ENCODE measurements at places on chromosomes 6 and 20.

- no peak for DNase-seq
Observed at GRCh38 chr6:20702366-20702765, 168.1 kb downstream of the CDKAL1 start.

DNA sequence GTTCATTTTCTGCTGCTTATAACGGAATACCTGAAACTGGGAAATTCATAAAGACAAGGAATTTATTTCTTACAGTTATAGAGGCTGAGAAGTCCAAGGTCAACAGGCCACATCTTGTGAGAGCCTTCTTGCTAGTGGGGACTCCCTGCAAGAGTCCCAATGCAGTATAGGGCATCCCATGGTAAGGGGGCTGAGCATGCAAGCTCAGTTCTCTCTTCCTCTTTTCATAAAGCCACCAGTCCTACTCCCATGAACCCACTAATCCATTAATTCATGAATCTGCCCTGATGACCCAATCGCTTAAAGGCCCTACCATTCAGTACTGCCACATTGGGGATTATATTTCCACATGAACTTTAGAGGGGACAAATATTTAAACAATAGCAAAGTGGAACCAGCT is 26.5 kb downstream of the CYB5R4 start:
- no peak for DNase-seq

- DNase-seq = no peak
Observed at GRCh38 chr20:48748556-48748955, 79.2 kb downstream of the PREX1 start.

DNA sequence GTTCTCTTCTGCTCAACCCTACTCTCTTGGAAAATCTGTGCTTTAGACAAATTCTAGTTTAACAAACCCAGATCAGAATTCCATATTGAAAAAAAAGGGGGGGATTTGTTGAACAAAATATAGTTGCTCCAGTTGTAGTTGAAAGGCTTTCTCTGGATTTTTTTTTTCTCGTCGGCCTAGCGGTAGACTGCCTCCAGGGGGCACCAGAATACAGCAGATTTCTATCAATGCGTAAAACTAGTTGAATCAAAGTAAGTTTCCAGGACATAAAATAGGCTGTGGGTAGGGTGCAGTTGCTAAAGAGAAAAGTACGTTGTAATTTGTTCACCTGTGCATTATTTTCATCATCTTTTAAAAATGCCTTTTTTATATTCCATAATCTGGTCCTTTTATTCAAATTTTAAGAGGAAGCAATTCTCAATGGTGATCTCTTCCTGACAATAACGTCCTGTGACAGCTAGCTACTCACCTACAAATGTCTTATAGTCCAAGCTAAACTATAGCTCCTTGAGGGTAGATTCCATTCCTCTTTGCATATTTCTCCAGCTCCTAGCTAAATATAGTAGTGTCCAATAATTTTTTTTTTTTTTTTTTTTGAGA is 105.4 kb downstream of the PERP start:
- peak; percentile 50 for DNase-seq

- DNase-seq = peak; percentile 10
Observed at GRCh38 chr20:58891718-58892140, 39.2 kb downstream of the GNAS start.

DNA sequence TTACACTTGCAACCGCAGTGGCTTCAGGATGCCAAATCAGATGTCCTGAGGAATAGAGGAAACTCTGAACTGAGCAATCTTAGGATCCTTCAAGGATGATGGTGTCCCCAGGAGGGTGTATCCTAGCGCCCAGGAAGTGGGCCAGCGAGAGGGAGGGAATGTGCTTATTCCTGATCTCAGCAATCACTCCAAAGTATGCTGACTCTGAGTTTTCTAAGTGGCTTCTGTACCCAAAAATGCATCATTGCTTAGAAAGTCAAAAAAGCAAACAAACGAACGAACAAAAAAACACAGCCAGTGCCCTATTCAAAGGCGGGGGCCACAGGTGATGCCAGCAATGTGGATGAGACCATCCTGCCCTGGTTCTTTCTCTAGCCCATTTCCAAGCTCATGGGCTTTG is 230.6 kb downstream of the NRN1 start:
- DNase-seq = no peak

DNA sequence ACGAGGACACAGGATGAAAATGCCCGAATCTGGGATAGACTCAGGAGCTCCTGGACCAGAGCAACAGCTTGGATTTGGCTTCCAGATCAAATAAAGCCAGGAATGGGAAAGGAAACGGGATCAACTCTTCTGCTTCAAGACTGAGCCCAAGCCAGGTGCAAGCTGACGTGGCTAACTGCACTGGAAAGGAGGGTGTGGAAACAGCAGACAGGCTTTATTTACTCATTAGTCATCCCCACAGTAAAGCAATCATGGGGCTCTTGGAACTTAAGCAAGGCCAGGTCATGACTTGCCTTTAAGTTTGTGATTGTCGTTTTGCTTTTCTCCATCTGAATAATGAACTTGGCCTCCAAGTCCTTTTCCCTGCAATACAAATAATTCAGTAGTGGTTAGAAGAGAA is 45.2 kb downstream of the KIF16B start:
- DNase-seq = no peak

- DNase-seq = no peak
Observed at GRCh38 chr20:16265334-16265733, 307.9 kb downstream of the KIF16B start.

- DNase-seq = no peak
Observed at GRCh38 chr6:136956590-136957544, 34.8 kb downstream of the SLC35D3 start.

DNA sequence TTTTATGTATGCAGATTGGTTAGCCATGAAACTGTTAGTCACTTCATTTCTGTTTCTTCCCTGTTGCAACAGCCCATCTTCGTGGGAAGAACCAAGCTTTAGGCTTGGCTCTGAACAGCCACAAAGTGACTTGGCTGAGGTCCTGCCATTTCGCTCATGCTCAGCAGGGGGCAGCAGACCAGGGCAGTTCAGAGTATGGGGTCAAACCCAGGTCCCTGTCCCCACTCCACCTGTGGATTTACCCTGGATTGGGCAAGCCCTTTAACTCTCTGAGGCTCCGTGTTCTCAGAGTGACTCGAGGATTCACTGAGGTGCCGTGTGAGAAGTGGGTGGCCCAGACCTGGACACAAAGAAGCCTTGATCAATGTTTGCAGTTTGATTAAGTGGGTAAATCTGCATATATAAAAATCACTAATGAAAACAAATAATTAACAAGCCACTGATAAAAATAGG is 19.8 kb upstream of the MAP1LC3A start:
- DNase-seq = no peak

GRCh38 chr6:30396833-30397479 is 52.0 kb downstream of the RPP21 start:
- DNase-seq = peak; percentile 85

DNA sequence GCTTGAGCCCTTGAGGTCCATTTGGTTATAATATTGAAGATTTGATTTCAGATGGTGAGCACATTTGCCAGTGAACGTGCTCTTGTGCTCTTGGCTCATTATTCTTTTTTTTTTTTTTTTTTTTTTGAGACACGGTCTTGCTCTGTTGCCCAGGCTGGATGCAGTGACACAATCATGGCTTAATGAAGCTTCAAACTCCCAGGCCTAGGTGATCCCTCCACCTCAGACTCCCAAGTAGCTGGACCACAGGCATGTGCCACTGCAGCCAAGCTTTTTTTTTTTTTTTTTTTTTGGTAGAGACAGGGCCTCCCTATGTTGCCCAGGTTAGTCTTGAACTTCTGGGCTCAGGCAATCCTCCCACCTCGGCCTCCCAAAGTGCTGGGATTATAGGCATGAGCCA is 176.2 kb downstream of the KLHL32 start:
- no peak for DNase-seq

GRCh38 chr20:18224968-18225568 is 63.3 kb upstream of the ZNF133 start:
- DNase-seq = no peak

DNA sequence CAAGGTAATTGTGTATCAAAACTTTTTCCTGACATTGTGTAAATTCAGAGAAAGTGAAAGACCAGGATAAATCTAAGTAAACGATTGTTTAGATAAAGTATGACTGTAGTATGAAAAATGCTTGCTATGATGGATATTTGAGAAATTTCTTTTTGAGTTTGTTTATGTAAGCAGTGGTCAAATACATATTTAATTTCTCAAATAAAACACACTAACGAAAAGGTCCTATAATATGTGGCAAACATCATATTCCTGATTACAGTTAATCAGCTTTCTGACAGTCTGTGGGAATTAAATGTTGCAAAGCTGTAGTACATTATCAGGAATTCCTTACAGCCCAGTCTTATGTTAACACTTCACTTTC is 636.9 kb downstream of the MMUT start:
- DNase-seq = no peak

GRCh38 chr20:10670501-10671220 is 3.1 kb downstream of the JAG1 start:
- DNase-seq = no peak

DNA sequence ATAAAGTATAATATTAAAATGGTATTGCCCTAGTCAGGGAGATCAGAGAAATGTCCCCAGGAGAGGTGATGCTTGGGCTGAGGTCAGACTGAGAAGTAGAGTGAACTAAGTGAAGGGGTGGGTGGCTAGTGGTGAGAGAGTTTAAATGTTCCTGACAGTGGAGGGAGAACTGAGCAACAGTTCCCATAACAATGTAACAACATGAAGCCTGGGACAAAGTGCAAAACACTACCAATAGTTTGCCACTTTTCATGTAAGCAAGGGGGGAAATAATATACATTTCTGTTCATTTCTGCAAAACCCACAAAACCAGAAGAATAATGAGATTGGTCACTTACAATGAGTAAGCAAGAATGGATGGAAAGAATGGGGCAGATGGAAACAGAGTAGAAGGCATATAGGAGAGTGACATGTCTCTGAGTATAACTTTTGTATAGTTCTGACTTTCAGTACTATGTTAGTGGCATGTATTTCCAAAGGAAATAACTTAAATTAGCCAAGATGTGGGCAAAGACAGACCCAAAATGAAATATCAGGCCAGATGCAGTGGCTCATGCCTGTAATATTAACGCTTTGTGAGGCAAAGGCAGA is 13.3 kb upstream of the FAXC start:
- DNase-seq = no peak

GRCh38 chr20:57698116-57698866 is 11.5 kb downstream of the PMEPA1 start:
- no peak for DNase-seq

DNA sequence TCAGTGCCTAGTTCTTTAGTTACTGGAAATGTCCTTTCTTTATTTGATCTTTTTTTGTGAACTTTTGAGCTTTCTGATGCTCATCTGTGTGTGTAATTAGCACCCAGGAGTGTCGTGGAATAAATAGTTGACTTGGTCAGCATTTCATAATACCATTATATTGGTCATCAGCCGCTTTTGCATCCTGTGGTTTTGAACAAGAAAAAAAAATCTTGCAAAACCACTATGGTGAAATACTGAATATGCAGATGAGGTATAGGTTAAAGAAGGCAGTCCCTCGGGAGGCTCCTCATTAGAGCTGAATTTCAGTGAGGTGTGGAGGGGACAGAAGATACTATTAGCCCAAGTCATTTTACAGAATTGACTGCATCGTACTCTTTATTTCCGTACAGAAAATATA is 90.1 kb downstream of the FOXO3 start:
- no peak for DNase-seq

GRCh38 chr6:48109944-48110343 is 1.1 kb downstream of the PTCHD4 start:
- DNase-seq = no peak

DNA sequence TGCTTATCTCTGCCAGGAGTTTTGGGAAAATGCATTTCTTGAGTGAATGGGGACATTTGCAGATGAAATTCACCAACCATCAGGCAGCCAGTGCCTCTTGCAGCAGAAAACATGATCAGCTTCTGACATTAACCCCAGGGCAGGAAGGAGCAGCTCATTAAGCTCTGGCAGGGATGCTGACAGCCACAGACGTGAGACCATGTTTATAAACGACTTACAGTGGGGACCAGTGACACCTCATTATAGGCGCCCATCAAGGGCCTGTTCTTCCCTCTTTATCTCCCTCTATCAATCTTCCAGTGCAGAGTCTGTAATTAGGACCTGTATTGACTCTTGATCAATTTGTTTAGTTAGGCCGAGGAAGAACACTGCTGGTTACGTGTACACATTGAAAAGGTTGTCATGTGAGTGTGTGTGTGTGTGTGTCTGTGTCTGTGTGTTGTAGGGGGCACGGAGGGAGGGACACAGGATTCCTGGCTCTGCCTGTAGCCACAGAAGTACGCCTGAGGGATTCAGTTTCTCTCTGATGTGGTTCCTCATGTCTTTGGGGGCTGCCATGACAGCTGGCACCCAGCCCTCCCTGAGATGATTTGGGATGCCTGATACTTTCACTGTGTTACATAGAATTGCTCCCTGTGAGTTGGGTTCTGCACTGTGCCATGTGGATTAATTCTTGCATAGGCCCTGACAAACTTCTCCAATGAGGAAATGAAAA is 428.4 kb upstream of the CHD6 start:
- DNase-seq = no peak

- DNase-seq = peak; percentile 71
Observed at GRCh38 chr6:33208091-33208967, at the start of gene RING1. Gene RING1, plus strand, starts transcription at chr6:33208500. Its CDS starts 323 bp downstream, at chr6:33208823.

GRCh38 chr6:111806165-111806547 is 67.1 kb downstream of the FYN start:
- no peak for DNase-seq

DNA sequence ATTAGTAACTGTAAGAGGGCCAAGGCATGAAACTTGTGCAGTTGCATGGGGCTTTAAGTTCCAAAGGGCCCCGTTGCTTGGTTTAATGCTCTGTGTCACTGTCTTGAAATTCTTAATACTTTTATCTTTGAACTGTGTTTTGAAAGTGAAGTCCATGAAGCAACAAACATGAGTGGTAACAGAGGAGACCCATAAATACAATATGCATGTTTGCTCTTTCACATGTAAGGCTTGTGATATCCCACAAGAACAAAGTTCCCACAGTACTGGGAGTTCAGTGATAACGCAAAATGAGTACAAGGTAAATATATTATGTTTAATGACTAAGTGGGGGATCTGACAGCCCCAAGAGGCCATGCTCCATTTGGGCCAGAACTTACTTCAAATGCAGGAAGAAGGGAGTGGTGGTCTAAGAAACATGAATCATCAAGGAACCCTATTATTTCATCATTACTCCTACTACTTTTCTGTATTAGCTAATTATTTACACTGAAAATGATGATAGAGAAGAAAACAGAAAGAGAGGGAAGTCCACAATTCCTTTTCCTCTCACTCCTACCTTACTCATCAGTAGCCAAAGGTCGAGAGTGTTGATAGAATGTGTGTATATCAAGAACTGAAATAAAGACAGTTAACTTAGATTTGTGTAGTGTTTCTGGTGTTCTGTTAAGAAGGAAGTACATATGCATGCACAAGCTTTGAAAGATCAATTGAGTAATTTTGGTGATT is 157.3 kb downstream of the PHF3 start:
- DNase-seq = no peak

- DNase-seq = no peak
Observed at GRCh38 chr6:7126754-7127153, 19.0 kb downstream of the RREB1 start.

DNA sequence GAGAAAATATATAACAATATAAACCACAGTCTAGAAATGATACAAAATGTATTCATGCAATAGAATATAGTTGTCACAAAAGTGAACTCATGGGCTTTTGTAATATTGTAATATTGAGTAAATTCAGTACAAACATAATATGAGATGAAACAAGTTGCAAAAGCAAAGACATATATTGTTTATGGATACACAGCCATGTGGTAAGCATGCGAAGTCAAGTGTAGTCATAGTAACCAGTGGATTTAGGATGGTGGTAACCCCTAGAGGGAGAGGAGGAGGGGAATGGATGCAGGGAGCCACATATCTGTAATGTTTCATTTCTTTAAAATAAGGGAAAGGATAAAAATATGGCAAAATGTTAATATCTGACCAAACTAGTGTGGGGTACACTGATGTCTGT is 47.3 kb downstream of the ARMC2 start:
- no peak for DNase-seq

Measured in stimulated activated CD8-positive, alpha-beta memory T cell treated with anti-CD3 and anti-CD28 coated beads, Interleukin-4, amount 100 ng/mL, for 1 hour (primary cell).